ENCODE measurements at places on chromosomes 11 and 22.

GRCh38 chr11:8656291-8656690, 26.2 kb downstream of the TRIM66 start:
- DNase-seq = no peak

GRCh38 chr11:18723991-18724390, 2.0 kb downstream of the IGSF22 start:
- DNase-seq = no peak

DNA sequence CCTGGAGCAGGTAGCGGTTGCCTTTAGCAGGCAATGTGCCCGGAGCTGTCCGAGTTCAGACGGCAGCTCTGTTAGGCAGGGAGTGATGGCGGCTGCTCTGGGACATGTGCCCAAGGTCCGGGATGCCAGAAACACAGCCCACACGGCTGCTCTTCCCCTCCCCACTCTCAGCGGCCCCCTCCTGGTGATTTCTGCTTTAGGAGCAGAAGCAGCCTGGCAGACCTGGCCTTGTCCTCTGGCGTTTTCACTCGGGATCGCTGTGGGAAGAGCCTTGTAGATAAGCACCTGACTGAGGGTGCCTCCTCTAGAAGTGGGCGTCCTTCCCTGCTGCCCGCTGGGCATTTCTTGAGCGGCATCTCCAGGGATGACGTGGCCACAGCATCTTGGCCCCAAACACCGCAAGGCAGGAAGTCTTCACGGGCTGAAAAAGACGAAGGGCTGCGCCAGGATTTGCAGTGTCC, 392.2 kb downstream of the TBC1D22A start:
- DNase-seq = no peak

DNA sequence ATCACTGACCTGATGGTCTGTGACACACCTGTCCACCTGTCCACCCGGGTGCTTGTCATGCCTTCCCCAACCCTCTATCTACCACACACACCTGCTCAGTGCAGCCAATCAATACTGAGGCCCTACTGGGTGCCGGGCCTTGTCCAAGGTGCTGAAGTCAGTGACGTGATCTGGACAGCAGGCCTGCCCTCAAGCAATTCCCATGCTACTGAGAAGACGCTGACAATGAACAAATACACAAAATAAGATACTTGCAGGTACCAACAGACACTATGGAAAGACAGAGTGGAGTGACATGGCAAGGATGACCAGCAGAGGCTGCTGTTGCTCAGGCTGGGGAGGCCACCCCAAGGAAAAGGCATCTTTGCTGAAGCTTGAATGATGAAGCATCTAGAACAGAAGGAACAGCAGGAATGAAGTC, 21.2 kb downstream of the PLAAT3 start:
- DNase-seq = no peak

DNA sequence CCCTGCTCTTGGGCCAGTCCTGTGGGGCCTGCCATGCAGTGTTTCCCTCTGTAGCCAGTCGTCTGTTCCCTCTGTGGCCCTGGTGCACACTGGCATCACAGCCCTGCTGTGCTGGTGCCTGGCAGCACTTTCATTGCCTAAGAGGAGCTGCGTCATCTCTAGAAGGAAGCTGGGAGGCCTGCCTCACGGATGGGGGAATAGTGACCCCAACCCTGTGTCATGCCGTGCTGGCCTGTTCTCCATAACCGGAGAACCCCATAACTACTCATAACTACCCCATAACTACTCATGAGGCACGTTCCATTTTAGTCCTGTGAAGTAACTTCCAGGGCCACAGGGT, 14.0 kb downstream of the RAB36 start:
- DNase-seq = no peak

- peak; percentile 93 for DNase-seq
Measured at GRCh38 chr22:37043828-37044538, 7.6 kb upstream of the KCTD17 start.

DNA sequence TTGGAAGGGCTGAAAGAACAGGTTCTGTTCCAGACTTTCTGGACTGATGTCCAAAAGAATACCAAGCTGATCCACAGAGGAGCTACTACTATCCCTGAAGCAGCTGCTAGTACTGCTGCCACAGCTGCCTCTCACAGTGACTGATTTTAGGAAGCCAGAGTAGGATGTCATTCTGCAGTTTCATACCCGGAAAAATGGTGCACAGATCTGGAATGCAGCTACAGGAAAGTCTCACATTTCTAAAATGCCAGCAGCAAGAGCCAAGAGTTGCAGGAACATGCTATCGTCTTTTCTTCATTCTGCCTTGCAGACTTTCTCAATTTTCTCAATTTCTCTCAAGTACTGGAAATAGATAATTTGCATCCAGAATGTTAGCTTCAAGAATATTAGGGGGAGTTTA, 19.4 kb upstream of the CCDC179 start:
- no peak for DNase-seq

GRCh38 chr22:36454916-36455570, 26.4 kb downstream of the TXN2 start:
- peak; percentile 89 for DNase-seq

DNA sequence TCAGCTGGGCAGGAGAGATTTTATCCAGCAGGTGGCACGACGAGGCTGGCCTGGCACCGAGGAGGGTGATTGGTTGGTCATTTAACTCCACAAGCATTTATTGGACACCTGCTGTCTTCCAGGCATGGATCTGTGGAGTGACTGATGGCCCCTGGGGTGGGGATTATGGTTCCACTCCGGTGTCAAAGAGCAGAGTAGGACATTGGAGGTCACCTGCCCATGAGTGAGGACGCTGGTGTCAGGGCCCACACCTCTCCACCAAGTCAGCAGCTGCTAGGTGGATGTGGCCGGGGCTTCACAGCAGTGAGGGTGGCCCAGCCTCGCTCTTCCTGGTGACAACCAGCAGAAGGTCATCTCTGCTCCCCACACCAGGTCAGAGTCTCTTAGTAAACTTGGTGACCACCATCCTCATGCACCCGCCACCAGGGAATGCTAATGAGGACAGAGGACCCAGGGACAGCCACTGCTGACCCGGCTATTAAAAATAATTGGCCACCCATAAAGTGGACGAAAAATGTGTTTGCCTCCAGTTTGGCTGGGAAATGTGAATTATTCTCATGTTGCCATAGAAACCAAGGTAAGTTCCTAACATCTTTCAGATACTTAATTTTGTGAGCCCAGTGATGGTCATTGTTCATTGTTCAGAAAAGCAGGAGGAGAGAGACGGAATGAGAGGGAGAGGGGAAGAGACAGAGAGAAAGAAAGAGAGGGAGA, 428.7 kb downstream of the TBC1D22A start:
- no peak for DNase-seq

DNA sequence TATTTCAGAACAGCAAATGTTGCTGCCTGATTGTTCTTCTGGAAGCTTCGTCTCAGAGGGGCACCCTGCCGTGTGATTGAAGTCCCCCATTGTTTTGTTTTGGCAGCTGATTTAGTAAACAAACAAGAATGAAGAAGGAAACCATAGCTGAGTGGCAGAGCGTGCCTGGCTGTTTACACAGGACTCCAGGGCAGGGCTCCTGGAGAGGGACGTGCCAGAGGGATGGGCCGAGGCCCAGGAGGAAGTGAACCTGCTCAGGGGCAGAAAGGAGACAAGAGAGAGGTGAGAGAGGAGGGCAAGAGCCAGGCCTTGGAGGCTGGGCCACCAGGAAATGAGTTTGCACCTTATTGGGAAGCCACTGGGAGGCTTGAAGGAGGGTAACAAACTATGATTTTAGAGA, 85.5 kb upstream of the B3GAT1 start:
- no peak for DNase-seq

GRCh38 chr11:82185925-82186324, 547.7 kb downstream of the FAM181B start:
- DNase-seq = no peak

GRCh38 chr11:102382384-102382783, 35.4 kb downstream of the BIRC2 start:
- DNase-seq = no peak

- no peak for DNase-seq
Measured at GRCh38 chr11:68503251-68503687, 42.7 kb downstream of the PPP6R3 start.

DNA sequence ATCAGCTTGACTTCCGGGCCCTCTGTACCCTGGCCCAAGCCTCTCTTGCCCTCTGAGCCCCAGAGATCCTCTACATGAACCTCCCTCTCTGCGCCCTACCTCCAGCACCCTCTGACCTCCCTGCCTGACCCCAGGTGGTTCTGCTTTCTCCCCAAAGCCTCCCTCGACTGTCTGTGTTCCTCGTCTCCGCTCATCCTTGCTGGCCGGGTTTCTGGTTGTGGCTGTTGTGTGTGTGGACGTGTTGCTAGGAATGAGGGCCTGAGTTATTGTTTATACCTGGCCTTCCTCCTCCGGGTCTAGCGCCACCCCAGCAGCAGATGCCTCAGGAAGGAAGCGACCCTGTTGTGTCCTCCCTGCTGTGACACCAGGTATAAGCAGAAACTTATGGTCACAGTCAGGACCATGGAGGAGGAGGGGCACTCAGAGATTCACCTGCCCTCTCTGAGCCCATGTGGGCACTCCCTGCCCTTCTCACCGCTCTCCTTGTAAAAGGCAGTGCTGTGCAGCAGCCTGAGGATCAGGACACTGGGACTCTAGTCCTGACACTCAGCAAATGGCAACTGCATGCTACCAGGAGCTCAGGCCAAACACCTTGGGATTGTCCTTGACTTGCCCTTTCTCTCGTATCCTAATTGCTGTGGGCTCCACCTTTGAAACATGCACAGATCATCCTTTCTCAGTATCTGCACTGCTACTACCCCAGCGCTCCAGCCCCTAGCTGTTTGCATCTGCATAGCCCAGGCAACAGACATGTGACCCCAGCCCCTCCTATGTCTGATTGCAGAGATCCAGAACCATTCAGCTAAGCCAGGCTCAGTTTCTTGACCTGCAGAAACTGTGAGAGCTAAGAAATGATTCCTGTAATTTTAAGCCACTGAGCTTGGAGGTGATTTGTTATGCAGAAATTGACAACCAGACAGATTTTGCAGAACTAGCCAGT, 140.1 kb downstream of the ST3GAL4 start:
- DNase-seq = no peak

- no peak for DNase-seq
Measured at GRCh38 chr11:116638463-116638862, 134.3 kb downstream of the BUD13 start.

GRCh38 chr11:69227271-69227670, 66.7 kb upstream of the MYEOV start:
- DNase-seq = no peak

DNA sequence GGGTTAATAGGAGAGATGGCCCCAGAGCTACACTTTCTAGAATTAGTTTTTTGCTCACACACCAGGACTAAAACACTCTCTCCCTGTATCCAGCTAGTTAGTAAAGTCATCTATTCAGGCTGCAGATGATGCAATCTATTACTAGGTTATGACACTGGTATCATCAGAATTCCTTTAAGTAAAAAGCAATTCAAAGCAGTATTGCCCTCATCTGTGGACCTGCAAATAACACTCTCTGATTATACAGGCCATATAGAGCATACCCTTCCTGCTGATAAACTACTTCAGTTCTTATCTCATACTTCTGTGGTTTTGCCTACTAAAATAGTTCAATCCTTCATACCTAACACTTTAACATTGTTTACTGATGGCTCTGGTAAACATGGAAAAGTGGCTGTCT, 13.5 kb upstream of the MTMR2 start:
- DNase-seq = no peak

- DNase-seq = no peak
Measured at GRCh38 chr22:50343541-50343935, 411 bp downstream of the PPP6R2 start.

DNA sequence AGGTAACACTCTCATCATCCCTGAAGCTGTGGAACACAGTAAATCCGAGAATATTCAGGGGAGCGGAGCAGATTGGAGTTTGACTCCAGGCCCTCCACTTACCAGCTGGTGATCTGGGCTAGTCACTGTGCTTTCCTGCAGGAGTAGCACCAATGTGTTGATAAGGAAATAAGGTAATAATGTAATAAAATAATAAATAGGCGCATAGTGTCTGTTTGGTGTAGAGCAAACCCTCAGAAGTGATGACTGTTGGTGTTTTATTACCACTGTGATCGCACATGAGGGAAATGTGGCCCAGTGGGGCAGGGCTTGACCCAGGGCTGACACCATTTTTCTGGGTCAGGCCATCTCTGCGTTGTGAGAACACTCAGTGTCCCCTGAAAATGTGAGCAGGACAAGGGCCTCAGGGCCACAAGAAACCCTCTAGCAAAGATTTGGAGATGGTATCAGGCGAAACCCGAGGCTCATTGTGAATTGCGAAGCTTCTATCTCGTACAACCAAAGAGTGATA, 563.9 kb upstream of the B3GAT1 start:
- no peak for DNase-seq

Measured in GM12892 (cell line).